ENCODE measurements at places on chromosomes 2 and 18.

- DNase-seq: no peak
Measured at GRCh38 chr2:230949966-230950873, 25.2 kb upstream of the GPR55 start.

- no peak for DNase-seq
Measured at GRCh38 chr18:79343567-79344207, 52.0 kb upstream of the NFATC1 start.

DNA sequence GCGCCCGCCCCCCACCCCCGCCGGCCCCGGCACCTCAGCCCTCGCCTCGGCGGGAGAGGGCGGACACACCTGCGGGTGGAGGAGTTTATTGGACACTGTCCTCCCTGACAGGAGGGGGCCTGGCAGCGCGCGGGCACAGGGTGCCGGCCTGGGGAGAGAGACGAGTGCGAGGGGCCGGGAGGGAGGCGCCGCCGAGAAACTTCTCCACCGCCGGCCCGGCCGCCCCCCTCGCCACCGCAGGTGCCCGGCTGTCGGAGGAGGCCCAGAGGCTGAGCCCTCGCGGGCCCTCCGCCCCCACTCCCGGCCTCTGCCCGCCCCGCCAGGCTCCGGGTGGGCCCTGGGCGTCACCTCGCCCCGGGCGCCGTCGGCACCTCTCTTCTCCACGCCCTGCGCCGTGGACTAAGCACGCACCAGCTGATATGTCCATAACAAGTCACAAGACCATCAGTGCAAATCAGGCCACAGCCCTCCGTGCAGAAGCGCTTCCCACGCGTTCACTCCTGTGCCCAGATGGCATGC lies 311.3 kb downstream of the CELF4 start:
- DNase-seq: no peak

- no peak for DNase-seq
Measured at GRCh38 chr2:11647834-11648600, 22.0 kb downstream of the NTSR2 start.

DNA sequence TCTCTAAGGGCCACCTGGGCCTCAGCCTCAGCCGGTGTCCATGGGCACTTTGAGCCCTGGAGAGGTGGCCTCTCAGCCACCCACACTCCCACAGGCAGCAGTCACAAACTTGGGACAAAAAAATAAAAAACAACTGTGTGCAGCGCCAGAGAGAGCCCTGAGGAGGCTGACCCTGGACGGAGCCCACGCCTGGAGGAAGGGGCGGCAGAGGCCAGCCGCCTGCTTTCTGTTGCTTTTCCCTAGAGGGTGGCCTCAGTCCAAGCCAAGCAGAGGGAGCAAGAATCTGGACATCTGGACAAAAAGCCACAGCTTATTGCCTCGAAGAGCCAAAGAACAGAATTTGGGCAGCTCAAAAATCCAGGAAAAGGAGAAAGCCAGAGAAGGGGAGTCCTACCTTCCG lies 43.3 kb upstream of the LDLRAD4 start:
- DNase-seq: no peak

GRCh38 chr2:269356-270030 lies 4.7 kb downstream of the ACP1 start:
- no peak for DNase-seq

GRCh38 chr18:31451625-31452024 lies 4.1 kb downstream of the DSG3 start:
- no peak for DNase-seq

GRCh38 chr18:76263046-76264005 lies 231.7 kb downstream of the ZNF516 start:
- no peak for DNase-seq

- no peak for DNase-seq
Measured at GRCh38 chr2:197159661-197160211, 150.8 kb downstream of the ANKRD44 start.

GRCh38 chr2:238879043-238879442 lies 31.2 kb downstream of the TWIST2 start:
- no peak for DNase-seq

DNA sequence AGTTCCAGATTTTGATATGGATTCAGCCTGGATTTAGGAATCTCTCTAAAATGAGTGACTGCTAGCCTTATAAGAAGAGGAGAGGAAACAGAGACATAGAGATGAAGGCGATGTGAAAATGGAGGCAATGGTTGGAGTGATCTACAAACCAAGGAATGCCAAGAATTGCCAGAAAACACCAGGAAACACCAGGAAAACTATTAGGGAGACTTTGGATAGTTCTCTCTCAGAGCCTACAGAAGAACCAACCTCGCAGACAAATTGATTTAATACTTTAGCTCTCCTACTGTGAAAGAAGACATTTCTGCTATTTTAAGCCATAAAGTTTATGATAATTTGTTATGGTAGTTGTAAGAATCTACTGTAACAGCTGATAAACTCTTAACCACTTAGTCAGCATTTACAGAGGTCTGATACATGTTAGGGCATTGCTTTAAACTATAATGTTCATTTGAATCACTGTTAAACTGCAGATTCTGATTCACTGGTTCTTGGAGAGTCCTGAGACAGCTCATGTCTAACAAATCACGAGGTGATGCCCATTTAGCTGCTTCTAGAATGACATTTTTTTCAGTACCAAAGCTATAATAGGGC lies 1702.6 kb upstream of the LRRTM1 start:
- no peak for DNase-seq

DNA sequence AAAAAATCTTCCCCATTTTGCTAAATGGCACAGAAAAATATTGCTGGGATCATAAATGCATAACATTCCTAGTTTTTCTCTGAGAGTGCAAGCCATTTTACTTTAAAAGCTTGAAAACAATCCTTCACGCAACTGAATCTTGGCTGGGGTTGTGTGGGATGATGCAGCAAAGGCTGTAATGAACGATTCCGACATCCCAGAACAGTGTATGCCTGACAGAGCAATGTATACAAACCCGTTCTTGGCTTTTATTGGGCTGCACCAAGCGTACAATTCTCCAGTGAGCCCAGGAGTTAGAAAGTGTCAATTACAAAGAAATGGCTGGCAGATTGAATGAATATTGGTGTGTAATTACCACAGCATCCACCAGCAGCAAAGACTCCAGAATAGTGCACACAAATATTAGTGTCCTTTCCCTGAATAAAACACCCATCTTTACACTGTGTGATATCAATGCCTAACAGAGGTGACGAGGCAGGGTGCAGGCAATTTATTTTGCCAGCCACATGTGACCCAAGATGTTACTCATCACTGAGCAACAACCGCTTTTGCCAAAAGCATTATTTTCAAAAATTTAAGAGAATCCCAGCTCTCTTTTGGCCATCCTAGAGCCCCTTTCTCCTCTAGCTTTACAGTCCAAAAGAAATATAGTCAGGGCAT lies 578.6 kb upstream of the CHAC2 start:
- no peak for DNase-seq

- DNase-seq: no peak
Measured at GRCh38 chr18:36275561-36275960, 22.0 kb upstream of the FHOD3 start.

DNA sequence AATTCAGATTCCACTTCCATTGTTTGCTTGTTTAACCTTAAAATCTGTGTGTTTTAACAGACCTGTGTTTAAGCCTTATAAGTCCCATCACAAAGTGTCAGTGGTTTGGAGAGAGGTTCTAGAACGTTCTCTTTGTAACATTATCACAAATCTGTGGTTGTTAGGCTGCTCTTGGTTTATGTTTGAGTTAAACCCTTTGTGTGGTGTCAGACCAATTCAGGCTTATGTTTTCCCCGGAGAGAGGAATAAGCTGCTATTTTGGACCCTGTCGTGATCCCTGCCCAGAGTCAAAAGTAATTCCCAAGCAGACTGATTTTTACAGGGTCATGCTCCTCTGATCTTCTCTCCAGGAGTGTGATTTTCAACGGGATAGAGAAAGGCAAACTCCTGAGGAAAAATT lies 43.8 kb upstream of the LTBP1 start:
- DNase-seq: no peak

DNA sequence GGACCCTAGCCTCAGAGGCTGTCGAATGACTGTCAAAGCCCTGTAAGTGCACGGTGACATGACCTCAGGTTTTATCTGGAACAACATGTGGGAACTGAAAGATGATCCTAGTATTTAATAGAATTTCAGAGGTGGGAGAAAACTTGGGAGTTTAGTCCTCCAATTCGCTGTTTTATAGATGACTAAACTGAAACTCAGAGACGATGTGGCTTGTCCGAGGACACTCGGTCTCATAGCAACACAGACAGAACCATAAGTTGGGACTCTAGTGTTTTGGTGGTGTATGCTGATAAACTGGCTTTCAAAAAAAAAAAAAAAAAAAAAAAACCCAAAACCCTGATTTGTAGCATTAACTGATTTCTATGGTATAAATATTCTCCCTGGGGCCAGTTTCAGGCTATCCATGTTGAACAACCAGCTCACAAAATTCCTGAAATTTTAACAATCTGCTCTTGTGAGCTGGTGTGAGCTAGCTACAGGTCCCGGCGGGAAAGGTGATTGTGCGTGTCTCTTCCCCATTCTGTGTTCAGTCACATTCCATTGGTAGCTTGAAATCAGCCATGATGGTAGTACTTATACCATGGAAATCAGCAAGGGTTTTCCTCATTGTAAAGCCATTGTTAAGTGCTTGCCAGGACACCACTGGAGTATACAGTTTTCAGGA lies 195.5 kb upstream of the EPAS1 start:
- no peak for DNase-seq

GRCh38 chr2:134465228-134466105 lies 211.6 kb downstream of the MGAT5 start:
- no peak for DNase-seq

- no peak for DNase-seq
Measured at GRCh38 chr2:205629091-205629776, 53.1 kb upstream of the NRP2 start.

DNA sequence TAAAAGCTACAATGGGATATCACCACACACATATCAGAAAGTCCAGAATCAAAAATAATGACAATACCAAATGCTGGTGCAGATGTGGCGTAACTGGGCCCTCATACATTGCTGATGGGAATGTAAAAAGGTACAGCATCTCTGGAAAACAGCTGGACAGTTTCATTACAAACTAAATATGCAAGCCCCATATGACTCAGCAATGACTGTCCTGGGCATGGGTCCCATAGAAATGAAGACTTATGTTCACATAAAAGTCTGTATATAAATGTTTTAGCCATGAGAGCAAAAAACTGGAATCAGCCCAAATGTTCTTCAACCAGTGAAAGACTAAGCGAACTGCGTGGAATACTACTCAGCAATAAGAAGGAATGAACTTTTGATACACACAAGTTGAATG lies 56.7 kb downstream of the ALPK2 start:
- no peak for DNase-seq

- DNase-seq: no peak
Measured at GRCh38 chr2:68931799-68932198, 20.9 kb downstream of the GKN2 start.

GRCh38 chr2:60556175-60556574 lies 2.7 kb upstream of the BCL11A start:
- no peak for DNase-seq

DNA sequence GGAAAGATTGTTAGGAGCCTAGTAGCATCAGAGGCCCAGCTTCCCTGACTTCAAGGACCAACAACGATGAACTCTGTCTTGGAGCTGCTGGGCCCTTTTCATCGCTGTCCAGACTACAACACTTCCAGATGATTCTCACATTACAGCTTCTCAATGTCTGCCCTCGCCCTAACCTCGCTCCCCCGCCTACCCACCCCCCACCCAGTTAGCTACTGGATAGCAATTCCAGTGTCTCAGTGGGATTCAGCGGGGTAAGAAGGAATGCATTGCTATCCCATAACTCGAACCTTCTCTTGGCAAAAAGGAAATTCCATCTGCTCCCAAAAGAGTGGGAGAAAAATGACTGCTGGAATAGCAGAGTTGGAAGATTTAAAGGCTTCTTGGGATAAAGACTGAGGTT lies 65.0 kb downstream of the RPL37A start:
- no peak for DNase-seq

- DNase-seq: no peak
Measured at GRCh38 chr18:57785751-57786437, 17.2 kb downstream of the ATP8B1 start.

DNA sequence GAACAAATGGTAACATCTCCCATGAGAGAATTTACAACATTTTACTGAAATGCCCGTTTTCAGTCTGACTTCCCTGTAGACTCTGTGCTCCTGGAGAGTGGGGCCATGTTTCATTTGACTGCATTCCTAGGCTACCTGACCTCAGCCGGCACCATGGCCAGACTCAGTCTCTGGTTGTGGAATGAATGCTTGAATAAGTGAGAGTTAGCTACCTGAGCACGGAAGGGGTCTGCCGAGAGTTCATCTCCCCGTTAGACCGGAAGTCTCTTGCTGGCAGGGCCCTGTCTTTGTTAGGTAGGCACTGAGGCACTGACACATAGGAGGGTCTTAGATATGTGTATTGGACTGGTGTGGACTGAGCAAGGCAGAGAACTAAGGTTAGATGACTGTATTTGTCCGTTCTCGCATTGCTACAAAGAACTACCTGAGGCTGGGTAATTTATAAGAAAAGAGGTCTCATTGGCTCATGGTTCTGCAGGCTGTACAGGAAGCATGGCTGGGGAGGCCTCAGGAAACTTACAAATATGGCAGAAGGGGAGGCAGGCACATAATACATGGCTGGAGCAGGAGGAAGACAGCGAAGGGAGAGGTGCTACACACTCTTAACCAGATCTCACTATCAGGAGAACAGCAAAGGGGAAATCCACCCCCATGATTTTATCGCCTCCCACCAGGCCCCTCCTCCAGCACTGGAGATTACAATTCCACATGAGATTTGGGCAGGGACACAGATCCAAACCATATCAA lies 271.2 kb downstream of the GLI2 start:
- no peak for DNase-seq

- no peak for DNase-seq
Measured at GRCh38 chr2:238227587-238228032, 12.2 kb downstream of the HES6 start.

DNA sequence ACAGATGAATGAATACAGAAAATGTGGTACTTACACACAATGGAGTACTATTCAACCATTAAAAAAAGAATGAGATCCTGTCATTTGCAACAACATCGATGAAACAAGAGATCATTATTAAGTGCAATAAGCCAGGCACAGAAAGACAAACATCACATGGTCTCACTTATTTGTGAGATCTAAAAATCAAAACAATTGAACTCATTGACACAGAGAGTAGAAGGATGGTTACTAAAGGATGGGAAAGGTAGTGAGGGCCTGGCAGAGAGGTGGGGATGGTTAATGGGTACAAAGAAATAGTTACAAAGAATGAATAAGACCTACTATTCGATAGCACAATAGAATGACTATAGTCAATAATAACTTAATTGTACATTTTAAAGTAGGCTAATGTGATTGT lies 393.5 kb downstream of the SATB2 start:
- DNase-seq: no peak

All from stimulated activated CD4-positive, alpha-beta T cell treated with anti-CD3 and anti-CD28 coated beads, Interleukin-1b, Interleukin-23, amount 100 ng/mL, for 1 hour (primary cell).